ENCODE measurements at places on chromosomes 1 and 21.

DNA sequence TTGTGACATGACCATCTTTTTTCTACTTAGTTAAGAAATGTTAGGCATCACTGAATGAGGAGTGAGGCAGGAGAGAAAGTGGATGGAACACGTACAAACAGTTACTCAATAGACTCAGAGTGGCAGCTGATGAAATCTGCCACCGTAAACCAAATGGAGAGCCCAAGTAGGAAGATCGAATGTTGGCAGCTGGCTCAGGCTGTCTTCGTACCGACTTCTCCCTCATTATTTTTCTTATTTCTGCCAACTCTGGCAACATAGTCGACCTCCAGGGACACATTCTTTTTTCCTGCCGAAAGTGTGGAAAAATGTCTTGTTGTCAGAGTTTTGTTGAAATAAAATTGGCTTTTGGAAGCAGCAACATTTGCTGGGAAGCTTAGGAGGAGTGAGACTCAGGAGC lies 143.3 kb downstream of the GREM2 start:
- no peak for DNase-seq

- DNase-seq = no peak
Measured at GRCh38 chr1:3777078-3777547, 4.6 kb downstream of the SMIM1 start.

- no peak for DNase-seq
Measured at GRCh38 chr1:60428127-60428526, 354.6 kb upstream of the C1orf87 start.

DNA sequence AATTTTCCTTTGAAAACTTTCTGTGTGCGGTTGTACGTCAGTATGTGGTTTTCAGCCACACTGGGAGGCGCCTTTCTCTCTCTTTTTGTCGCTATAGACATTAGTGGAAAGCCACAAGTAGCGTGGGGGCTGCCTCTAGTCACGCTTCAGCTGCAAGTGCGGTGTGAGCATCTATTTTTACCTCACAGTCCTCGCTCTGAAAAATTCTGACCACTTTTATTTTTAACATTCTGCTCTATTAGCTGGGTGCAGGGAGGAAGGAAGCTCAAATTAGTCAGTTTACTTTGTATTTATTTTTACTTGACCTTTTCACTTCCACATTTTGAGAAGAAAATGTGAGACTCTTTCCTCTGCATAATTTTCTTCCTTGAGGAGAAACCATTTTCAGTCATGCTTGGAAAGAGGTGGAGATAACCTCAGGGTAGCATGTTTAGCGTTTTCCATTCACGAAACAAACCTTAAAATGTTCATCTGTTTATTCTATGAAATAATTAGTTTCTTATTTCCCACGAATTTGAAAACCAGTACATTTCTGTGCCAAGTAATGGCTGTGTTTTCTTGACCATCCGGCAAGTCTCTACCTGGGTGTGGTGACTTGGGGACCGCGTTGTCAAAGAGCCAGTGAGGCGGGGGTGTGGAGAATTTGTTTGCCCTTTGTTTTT lies 35.6 kb downstream of the ADARB1 start:
- DNase-seq = peak; percentile 24

- DNase-seq = no peak
Measured at GRCh38 chr1:18256282-18257235, 149.0 kb downstream of the IGSF21 start.

DNA sequence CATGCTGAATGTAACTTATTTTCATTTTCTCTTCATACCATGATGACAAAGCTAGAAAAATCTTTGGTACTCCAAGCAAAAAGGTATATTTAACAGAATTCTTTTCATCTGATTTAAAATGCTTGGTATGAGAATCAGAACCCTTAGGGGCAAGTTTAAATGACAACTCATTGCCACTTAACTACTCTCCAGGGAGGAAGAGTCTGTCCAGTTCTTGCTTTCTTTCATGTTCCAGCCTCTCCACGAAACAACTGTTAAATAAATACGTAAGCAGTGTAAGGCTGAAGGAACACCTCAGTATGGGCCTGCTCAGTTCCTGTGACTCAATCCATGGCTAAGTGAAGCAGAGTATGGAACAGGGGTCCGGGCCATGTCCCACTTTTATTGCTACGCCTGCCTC lies 1.6 kb downstream of the LCE2A start:
- DNase-seq = no peak

DNA sequence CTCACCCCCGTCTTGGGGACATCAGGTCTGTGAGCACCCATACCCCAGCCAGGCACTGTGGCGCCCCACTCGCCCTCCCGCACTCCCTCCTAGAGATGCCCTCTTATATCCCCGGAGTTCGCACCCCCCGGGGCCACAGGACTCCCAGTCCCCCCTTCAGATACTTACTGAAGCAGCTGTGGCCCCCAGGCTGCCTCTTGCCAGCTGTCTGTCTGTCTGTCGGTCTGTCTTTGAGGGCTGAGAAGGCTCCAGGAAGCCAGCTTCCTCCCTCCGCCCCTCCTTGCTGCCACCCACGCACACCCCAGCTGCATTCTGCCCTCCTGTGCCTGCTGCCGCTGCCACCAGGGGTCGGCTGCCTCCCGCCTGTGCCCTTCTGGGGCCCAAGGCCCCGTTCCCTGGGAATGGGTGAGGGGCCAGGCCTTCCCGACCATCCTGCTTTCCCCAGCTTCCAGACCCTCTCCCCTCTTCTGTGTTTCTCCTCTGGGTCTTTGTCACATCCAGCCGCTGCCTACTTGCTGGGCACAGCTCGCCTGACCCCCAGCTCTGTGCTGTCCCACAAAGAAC lies at the start of gene PTPN7:
PTPN7 (minus strand) TSS at position 226 of the 564 bp plus-strand sequence. CDS start 1,200 bp downstream, outside the sequence.
- DNase-seq = peak; percentile 81

DNA sequence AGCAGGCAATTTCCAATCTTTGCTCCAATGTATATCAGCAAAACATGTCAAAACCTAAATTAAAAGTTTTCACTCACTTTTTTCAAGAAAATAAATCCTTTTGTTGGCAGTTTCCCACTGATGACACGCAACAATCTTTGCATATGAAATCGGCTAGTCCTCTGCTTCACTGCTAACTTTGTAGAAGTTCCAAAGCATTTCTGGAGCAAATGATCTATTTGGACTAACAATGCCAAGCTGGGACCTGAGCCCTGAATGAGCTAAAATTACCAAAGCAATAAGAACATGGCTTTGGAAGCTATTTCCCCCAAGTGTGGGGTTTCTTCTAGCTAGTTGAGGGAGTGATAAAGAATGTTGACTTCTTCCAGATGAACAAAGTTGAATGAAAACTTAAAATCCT lies 5.1 kb downstream of the BEND5 start:
- DNase-seq = no peak

- no peak for DNase-seq
Measured at GRCh38 chr21:23223882-23224281, 2225.7 kb downstream of the NCAM2 start.

DNA sequence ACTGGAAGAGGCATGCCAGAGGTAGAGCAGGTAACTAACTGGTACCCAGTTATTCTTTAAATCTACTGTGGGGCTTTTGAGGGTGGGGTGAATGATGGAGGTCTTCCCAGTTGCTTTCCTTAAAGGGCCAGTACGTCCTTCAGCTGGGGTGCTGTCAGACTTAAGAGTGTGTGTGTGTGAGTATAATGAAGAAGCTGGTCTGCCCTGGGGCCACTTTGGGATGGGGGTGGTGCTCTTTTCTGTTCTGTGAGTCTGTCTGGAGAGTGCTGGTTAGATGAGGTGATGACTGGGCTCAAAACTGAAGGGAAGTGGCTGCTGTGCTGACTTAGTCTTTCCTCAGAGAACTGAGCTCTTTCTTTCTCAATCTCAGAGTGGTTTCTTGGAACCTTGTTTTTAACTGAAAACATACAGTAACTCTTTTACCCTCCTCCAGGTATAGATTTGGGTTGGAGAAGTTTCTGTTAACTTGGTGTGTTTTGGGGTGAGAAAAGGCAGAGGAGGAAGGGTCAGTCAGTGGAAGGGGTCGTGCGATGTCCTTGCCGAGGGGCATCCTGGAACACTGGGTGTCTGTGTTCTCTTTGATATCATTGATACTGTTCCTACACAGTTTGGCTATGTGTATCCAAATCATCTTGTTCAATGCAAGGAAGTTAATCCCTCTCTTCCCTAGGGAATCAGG lies 746 bp downstream of the MACF1 start:
- peak; percentile 55 for DNase-seq

DNA sequence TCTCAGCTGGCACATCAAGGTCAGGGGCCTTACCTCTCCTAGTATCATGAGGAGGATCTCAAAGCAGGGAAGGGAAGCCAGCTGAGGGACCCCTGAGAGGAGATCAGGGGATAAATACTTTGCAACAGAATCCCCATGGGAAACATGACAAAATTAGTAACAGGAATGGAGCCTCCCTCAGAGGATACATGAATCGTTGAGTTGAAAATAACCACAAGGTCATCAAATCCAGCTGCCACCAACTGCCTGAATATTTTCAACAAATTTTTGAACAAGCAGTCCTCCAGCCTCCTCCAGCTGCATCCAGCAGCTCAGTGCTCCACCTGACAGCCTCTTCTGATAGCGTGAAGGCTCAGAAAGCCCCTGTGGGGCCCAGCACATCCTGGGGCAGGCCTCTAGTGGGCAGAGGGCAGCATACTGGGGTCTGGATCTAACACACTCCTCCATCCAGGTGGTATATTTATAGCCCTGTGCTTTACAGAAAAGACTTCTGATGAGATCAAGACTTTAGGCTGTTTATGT lies 404.3 kb downstream of the NTNG1 start:
- DNase-seq = no peak

DNA sequence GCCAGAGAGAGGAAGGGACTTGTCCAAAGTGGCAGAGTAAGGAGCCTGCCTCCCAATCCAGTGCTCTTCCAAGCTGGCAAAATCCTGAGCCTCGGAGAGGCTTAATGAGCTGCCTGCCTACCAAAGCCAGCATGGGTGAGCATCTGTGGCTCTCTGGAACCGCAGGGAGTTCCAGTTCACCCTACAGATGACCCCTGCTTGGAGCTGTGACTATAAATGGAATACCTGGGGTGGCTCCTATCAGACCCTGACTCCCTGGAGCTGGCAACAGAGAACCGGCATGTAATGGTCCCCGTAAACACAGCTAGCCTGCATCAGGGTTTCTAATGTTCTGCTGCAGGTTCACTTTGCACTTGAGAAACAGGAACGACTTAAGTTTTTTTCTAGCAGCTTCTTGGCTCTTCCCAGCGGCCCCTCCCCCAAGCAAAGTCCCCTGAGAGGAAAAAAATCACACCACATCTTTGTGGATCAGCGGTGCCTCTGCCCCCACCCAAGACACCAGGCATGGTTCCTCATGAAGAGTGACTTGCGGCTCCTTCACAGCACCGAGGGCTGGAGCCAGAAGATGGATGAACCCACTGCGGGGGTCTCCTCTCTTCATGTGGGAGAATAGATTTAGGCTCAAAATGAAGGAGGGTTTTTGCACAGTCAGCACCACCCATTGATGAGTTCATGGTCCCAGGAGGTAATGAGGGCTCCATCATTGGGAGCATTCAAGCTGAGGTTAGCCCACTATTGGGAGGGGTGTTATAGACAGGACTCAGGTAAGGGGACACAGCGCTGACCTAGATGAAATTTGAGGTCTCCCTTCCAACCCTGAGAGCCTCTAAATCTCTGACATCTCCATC lies 79.0 kb downstream of the SYT2 start:
- no peak for DNase-seq

DNA sequence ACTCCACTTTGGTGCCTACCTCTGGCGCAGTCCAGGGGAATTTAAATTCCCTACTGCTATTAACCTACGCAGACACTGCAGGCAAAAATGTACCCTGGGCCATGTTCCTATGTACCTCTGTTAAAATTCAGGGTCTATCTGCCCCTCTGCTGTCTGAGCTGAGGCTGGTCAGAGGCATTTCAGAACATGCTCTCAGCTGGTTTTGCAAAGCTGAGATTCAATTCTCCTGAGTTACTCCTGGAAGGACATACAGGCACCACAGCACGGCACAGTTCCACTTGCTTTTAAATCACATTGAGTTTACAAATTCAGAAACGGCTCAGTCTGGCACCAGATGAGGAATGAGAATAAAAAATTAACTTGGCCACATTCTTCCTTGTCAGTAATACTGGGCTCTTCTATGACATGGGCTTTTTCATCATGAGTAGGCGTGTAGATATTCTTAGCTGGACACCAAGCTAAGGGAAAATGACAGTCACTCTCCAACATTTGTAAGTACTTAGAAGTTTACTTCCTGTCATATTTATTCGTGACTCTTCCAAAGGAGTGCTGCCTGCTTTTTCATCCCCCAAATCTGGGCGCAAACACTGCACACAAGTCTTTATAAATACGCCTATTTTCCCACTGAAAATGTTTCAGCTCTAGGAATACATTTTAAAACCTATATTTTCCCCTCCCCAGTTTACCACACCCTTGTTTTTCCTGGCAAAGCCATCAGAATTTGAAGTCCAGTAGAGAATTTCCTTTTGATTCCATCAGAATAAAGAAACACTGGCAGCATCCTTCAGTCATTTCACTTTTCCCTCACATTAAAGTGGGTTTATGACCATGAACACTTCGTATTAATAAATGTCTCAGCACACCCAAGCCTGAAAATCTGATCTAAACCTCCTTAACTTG lies 1.9 kb downstream of the C1orf198 start:
- no peak for DNase-seq

GRCh38 chr1:184604152-184604900 lies 150.3 kb downstream of the EDEM3 start:
- no peak for DNase-seq

DNA sequence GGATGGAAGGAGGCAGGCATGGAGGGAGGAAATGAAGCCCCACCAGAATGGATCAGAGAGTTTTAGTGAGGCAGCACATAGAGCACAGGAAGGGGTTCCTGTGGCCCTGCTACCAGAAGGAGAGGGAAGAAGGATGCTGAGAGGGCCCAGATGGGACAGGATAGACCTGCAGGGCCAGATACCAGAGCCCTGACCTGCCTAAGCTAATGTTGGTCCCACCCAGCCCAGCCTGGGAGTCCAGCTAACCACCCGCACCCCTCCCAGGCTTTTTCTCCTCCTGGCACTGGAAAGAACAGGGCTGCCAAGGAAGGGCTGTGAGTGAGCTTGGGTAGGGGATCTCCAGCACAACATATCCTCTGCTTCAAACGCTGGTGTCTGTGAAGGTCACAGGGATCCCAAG lies 6.9 kb downstream of the NECTIN4 start:
- no peak for DNase-seq

DNA sequence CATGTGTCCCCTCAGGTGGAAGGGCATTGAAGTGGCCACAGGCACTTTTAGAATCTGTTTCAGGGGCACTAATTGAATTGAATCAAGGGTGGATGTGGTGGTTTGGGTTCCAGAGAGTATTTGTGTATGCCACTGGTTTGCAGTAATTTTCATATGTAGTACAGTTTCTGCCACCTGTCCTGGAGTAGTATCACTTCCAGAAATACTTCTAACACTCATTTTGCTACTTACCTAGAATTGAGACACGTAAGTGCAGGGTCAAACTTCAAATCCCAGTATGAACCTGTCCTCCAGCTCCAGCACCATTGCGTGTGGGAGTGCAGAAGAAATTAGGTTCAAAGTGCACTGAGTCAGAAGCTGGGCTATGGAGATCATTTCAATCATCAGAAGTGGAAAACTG lies 26.8 kb downstream of the RSPH1 start:
- DNase-seq = no peak

GRCh38 chr1:218301217-218301616 lies 16.1 kb downstream of the RRP15 start:
- DNase-seq = no peak

DNA sequence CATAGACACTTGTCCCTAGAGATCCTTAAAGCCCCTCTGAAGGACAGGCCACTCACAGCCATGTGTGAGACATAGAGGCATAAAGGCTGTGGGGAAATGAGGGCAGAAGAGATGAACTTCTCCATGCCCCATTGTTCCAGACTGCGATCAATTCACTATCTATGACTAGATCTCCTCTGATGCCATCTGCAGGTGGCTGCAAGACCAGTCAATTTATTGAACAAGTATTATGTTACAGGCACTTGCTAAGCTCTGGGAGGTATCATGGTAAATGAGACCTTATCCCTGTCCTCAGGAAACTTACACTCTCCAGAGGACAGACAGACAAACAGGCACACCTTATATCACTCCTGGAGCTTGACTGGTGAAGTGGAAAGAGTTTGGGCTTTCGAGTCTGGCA lies 22.9 kb downstream of the UBIAD1 start:
- peak; percentile 8 for DNase-seq

Measured in activated CD4-positive, alpha-beta T cell treated with anti-CD3 and anti-CD28 coated beads, Interleukin-2, amount 50 U/mL, for 1 hour (primary cell).